Right renal cortex interstitium (tissue), 3 donors: ENCODE measurements at places on chromosomes 12 and 14. TPM values are rescaled to one million over a fixed set of nuclear protein-coding genes. Genes with fewer than 3 reads are reported as not detected.

DNA sequence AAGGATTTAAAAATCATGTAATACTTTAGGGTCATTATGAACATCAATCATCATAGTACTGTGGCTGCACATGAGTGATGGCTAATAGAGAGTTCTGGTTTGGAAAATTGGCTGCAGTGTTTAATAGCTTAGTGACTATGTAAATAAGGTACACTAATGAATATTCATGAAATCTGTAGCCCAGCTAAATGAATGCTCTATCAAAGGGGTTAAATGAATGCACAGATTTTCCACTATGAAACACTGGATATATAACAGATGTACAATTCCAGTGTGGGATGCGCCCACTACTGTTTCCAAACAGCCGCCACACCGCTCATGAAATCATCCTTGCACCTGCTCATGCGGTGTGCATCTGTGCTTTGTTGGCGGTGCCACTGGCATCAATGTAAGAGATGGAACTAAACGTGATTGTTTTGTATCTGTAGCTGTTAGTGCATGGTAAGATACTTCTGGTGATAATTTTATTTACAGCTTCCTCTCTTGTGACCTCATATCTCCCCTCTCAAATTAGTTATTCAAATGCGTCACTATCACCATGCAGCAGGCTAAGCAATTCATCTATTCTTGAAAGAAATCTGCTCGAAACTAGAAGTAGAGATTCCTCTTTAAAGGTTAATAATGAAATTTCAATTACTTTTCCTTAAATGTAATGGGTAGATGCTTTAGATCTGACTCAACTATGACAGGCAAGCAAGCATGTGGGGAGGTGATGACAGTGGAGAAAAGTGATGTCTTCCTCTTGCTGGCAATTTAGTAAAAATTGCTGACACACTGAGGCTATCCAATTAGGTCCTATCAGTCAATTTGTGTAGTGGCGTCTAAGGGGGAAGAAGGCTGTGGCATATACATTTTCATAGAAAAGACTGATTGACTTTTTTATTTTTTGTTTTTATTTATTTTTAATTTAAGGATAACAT, 433.6 kb downstream of the AEBP2 start:
- DNase-seq, result no peak

DNA sequence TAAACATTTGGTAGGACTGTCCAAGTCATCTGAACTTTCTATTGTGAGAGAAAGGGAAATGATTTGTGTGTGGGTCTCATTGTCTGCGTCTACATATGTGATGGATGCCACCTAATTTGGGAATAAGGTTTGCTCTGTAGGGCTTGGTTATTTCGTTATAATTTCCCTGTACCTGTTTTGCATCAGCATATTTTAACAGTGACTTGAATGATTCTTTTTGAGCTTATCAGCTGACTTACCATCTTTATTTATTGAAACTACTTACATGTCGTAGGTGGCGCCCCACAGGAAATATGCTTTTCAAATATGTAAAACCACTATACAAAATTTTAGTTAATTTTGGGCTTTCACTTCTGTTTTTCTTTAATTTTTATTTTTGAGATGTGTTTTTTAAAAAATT, 56.5 kb upstream of the BCAT1 start:
- no peak for DNase-seq

- DNase-seq, result no peak
Observed at GRCh38 chr14:72619881-72620280, 274.0 kb downstream of the DPF3 start.

- no peak for DNase-seq
Observed at GRCh38 chr12:50659690-50660424, 104.0 kb upstream of the ATF1 start.

DNA sequence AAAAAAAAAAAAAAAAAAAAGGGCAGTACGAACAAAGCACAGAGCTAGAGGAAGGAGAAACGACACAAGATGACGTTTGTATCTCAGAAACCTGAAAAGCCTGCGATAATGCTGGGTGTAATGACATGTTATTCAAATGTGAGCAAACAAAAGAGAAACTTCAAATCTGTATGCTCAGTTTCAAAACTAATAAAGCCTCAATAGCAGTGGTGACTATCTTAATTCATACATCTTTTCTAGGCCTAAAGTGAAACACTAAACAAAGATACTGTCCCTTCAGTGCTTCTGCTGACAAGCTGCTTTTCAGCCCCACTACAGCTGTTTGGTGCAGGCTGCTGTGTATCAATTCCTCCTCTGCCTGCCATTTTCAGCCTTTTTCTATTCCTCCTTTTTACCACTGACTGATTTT, 15.8 kb downstream of the ITPR2 start:
- no peak for DNase-seq

DNA sequence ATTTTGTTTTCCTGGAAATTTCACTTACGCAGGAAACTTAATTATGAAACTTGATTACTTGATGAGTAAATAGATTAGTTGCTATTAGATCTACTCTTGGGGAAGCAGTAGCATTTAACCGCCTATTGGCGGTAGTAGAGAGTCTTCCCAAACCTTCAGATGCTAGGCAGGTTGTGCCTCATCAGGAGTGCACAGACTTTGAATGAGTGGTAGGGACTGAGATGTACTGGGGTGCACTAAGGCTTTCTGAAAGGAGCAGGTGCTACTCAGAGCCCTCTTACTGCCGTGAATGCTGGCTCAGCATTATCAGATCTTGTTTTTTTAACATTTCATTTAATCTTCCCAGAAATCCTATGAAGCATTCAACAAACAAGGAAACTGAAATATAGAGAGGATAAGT, 7.7 kb downstream of the GATC start:
- no peak for DNase-seq

DNA sequence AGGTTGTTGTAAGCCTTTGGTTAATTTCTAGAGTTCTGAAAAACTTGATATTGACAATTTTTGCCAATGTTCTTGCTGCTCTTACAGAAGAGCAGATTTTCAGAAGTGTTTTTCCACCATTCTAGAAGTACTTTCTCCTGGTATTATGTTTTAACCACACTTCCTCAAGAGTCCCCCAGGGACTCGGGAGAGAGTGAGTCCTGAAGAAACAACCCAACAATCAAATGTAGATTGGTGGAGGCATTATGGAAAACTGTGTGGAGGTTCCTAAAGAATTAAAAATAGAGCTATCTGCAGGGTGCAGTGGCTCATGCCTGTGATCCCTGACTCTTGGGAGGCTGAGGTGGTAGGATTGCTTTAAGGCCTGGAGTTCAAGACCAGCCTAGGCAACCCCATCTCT, 26.7 kb downstream of the OR10P1 start:
- DNase-seq, result no peak

DNA sequence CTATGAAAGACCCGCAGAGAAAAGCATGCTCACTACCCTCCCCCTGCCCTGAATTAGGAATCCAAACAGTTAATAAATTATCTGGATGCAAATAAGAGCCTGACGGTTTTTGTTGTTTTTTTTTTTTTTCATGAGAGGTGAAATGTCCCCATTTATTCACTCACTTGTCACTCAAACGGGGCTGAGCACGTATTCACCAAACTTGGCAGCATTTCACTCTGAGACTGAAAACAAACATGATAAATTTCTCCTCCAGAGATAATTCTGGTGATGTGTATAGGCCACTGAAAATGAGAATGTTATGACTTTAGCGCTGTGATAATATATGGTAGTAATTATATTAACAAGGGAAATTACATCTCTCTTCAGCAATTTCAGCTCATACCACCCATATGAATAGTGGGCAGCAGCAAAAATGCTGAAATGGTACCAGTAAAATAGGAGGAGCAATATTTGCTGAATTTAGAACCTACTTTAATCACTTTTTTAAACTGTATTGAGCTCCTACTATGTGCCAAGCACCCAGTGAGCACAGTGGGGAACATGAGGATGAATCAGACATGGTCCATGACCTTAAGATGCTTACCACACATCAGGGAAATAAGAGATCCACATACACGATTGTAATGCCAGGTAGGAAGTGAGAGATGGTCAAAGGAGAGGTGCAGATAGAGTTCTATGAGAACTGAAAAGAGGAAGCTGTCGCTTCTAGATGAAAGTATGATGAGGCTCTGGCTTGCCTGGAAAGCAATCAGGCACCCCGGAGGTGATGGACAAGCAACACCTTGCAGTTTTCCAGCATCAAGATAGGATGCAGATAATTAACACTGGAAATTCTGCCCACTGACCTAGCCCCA, 286.5 kb upstream of the TMPO start:
- DNase-seq, result no peak

DNA sequence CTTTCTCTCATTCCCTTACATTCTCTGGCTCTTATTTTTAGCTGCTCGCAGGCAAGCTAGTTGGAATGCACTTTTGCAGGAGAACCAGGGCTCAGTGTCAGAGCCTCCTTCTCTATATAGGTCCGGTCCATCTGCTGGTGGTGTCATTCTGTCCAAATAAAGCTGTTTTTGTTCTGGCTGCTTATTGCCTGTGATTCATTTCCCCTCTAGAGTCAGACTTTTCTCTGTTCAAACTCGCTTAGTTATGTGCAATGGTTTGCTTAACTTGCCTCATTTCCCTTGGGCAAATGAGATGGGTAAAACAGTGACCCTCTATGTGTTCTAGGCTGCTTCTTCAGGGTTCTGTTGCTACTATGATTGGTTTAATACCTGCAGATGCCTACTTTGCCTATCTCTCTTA, 2.9 kb downstream of the SMARCD1 start:
- no peak for DNase-seq

- no peak for DNase-seq
Observed at GRCh38 chr12:110180591-110181005, 56.4 kb downstream of the IFT81 start.

DNA sequence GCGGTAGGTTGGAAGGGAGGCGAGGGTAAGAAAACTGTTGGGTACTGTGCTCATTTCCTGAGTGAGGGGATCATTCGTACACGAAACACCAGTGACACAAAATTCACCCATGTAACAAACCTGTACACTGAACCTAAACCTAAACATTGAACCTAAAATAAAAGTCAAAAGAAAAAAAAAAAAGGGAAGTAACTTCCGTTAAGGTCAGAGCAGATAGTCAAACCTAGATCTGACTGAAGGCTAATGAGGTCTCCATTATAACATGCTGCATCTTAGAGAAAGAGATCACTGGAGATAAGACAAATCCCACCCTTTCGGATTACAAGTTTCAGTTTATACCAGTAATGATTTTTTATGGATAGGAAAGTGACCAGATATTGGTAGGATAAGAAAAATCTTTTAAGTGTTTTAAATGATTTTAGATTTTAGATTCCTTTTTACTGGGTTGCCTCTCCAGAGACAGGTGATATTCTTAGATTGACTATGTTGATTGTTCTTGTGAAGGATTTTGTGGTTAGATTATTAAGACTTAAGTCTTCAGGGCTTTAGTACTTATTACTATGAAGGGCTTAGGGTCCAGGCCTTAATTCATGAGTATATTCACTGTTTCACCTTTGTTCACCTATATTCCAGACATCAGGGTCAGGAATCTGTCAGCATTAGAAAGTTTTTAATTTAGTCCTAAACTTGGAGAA, 11.2 kb upstream of the NCKAP1L start:
- DNase-seq, result no peak

DNA sequence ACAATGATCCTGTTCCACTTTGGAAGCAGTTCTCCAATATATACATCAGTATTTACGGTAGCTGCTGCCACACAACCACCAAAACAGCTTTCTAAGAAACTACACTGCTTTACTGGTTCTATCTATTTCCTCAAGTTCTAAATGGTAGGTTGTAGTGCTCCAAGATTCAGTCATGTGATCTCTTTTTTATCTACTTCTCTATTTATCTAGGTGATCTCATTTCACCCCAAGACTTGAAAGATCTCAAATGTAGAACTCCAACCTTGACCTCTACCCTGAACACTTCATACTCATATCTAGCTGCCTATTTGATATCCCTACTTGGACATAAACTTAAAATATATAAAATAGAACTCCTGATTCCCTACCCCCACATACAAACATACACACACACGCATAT, 133.9 kb upstream of the RAP1B start:
- no peak for DNase-seq

DNA sequence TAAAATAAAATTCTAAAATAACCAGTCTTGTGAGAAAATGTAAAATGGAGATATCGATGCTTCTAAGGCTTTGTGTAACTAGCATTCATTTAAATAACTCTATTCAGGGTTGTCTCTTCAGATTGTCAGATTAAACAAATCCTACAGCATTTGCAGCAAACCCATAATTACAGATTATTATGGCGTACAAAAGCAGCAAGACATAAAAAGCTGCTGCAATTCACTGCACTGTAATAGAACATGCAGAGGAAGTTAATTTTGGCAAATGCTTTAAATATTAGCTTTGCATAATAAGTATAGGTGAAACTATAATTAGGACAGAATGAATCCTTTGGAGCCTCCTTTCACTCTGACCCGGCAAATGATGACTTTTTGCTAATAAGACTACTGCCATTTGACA, 98.3 kb downstream of the INSM2 start:
- DNase-seq, result no peak

The ANKRD33 gene
- 0.12 TPM for polyA plus RNA-seq

The GIT2 gene
- polyA plus RNA-seq, result 30.7 TPM

The PTCSC3 gene
- polyA plus RNA-seq, result 1.1 TPM

The SMIM41 gene
- polyA plus RNA-seq, result 0.96 TPM

The TMEM120B gene
- polyA plus RNA-seq, result 6.6 TPM

The TAS2R31 gene
- polyA plus RNA-seq, result 1.1 TPM
